ENCODE measurements at places on chromosomes 13 and 19.

DNA sequence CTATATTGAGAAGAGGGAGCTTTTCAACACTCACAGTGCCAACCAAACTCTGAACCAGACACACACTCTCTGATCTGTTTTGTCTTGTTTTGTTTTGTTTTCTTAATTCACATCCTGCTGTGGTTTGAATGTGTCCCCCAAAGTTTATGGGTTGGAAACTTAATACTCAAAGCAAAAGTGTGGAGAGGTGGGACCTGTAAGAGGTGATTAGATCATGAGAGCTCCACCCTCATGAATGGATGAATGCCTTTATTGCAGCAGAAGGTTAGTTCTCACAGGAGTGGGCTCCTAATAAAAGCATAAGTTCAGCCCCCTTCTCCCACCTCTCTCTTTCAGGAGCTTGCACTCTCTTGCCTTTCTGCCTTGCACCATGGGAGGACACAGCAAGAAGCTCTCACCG, 957.1 kb downstream of the PCDH9 start:
- no peaks in the 10 kb centered on the region for H3K27me3 ChIP-seq
- H3K4me3 ChIP-seq = no peak overlapping the region
- H3K36me3 ChIP-seq = no peaks in the 10 kb centered on the region
- no peak for DNase-seq
- no peak overlapping the region for H3K27ac ChIP-seq

DNA sequence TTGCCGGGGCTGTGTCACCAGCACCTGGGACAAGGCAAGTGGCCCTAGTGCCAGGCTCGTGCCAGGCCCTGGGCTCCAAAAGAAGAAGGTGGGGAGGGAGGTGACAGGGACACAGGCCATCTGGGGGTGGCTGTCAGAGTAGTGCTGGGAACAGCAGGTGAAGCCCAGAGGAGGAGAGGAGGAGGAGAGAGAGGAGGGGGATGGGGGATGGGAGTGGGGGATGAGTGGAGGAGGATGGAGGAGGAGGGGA, 18.7 kb downstream of the LSM4 start:
- peak overlapping the region; percentile 95 for H3K27ac ChIP-seq
- peak overlapping the region; percentile 46 for H3K4me3 ChIP-seq
- no peaks in the 10 kb centered on the region for H3K27me3 ChIP-seq

- no peaks in the 10 kb centered on the region for H3K36me3 ChIP-seq
- no peak for DNase-seq
- H3K27me3 ChIP-seq = peaks cover 67% of the 10 kb centered on the region
- H3K4me1 ChIP-seq = peaks cover 13% of the 10 kb centered on the region
- no peak overlapping the region for H3K27ac ChIP-seq
Observed at GRCh38 chr19:3274942-3275582, 50.6 kb downstream of the CELF5 start.

DNA sequence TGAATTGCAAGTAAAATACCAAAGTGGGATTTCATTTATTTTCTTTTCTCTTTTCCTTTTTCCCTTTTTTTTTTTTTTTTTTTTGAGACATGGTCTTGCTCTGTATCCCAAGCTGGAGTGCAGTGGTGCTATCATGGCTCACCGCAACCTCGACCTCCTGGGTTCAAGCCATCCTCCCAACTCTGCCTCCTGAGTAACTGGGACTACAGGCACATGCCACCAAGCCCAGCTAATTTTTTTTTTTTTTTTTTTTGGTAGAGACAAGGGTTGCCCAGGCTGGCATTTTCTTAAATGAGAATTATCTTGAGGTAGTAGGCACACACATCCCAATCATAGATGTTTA, 68.5 kb upstream of the GPR183 start:
- no peaks in the 10 kb centered on the region for H3K27me3 ChIP-seq
- no peaks in the 10 kb centered on the region for H3K4me1 ChIP-seq
- DNase-seq = no peak
- no peak overlapping the region for H3K27ac ChIP-seq
- peaks cover 18% of the 10 kb centered on the region for H3K36me3 ChIP-seq
- H3K4me3 ChIP-seq = no peak overlapping the region
